Stimulated activated CD4-positive, alpha-beta T cell treated with anti-CD3 and anti-CD28 coated beads, Interleukin-1b, Interleukin-23, amount 100 ng/mL, for 4 hours (primary cell): ENCODE measurements at places on chromosomes 12 and 14.

- DNase-seq, result no peak
These were observed 7.4 kb downstream of the WNT1 start for GRCh38 chr12:48985475-48985897.

DNA sequence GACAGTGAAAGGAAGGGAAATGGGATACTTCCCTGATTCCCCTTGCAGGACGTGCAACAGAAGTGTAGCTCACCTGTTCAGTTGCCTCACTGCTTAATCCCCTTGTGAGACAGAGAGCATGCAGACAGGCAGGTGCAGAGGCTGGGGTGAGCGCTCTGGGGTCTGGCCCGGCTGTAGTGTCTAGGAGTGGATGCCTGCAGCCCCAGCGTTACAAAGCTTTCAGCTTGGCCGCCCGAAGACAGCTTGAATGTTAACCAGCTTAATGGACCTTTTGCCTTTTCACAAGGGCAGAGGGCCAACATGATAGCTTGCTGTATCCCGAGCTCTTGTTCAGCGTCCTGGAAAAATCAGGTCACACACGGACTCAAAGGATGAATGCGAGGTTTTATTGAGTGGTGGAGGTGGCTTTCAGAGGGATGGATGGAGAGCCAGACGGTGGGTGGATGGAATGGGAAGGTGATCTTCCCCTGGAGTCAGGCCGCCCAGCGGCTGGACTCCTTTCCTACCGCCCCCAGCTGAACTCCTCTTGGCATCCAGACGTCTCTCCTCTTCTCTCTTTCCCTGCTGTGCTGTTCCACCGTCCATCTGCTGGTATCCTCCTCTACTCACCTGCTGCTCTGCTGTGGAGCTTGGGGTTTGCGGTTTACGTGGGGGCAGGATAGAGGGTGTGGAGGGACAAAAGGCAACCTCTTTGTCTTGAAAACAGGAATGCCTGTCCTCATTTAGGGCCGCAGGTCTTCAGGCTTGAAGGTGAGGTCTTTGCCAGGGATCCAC lies 86.2 kb upstream of the RESF1 start:
- DNase-seq, result no peak

DNA sequence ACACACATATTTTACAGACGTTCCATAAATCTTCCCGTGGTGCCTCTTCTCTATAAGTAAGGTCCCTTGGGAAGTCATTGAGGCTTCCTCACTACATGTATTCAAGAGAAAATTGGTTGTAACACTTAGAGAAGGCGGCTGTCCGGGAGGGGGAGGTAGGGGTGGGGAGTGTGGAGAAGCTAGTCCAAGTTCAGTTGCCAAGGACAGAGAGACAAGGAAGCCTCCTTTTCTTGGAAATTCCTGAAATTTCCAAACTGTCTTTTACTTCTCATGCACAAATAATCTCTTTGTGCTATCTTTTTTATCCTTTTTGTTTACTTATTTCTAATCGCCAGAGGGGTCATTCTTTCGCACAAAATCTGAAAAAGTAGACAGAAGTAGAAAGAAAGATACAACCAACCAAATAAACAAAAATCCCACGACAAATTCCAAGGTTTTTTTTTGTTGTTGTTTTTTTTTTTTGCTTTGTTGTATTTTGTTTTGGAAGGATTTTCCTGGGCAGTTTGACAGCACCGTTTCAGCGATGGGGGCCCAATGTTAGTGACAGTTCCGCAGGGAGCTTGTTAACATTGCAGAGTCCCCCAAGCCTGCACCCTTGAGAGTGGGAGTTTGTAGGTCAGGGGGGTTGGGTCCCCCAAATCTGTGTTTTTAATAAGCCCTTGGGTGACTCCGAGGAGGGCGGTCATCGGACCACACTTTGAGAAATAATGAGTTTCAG lies 45.2 kb downstream of the MAP1LC3B2 start:
- DNase-seq, result no peak

DNA sequence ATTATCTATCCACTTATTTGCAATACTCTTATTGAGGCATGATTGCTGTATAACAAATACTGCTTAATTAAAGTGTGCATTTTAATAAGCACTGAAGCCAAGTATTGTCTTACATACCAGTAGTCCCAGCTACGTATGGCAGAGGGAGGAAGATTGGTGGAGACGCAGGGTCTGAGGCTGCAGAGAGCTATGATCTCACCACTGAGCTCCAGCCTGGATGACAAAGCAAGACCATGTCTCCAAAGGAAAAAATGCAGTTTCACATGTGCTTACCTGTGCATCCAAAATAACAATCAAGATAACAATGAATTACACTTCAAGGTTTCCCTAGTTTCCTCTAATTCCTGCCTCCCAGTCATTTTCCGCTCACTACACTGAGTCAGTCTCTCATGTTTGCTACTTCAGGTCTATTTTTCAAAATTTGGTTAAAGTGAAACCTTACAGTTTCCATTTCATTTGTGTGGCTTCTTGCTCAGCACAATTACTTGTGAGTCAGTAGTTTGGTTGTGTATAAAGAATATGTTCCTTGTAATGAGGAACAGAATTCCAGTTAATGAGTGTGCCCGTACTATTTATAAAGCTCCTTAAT lies 1250.1 kb downstream of the TMEM121 start:
- DNase-seq, result no peak

- no peak for DNase-seq
These were observed 160.7 kb upstream of the RTL1 start for GRCh38 chr14:101064121-101064661.

DNA sequence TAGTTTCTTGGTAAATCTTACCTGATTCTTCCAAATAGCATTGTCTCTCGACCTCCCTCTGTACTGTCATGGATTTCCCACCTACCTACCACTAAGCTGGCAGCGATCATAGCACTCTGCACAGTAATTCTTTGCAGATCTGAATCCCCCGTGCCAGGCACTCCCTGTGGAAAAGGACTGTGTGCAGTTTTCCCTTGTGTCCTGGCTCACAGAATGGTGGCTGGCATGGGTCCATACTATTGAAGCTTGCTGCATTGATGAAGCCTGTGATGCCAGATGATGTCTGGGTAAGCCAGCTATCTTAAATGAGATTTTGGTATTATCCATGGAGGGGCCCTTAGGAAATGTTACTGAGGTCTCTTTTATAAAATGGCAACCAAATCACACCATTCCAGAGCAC lies 135.7 kb downstream of the RPAP3 start:
- no peak for DNase-seq

GRCh38 chr12:111213561-111213960 lies 155.3 kb downstream of the PHETA1 start:
- DNase-seq, result no peak

DNA sequence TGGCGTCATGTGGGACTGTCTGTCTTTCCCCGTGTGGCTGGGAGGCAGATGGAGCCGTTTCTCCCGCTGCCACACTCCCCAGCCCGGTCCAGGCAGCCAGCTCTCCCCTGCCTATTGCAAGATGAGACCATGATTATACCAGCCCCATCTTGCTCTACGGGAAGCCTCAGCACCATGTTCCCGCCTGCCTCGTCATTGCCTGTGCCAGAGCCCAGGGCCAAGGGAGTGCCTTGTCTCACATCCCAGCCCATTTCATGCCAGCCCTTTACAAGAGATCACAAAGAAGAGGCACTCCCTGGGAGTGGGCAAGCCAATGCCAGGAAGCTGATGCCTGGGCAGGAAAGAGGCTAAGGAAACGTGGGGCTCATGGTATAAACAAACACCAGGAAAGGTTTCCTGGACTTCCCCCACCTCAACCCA lies 23.9 kb downstream of the GPR68 start:
- no peak for DNase-seq

DNA sequence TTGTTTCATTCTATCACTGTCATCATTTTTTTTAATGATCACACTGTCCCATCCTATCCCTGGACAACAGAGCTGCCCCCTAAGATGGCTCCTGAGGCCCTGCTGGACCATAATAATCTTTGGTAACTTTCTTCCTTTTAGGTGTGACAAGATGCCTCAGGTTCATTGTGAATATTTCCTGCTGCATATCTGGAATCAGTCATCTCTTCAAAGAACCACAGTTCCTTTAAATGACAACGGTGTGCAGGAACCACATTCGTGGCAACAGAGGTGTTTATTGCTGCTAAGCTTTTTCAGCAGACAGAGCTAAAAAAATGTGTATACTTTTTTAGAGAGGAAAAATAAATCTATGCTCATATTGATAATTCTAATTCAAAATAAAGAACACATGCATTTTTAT lies 312.9 kb downstream of the MED13L start:
- DNase-seq, result no peak

- no peak for DNase-seq
These were observed 833.3 kb downstream of the DIO2 start for GRCh38 chr14:79378020-79378419.

DNA sequence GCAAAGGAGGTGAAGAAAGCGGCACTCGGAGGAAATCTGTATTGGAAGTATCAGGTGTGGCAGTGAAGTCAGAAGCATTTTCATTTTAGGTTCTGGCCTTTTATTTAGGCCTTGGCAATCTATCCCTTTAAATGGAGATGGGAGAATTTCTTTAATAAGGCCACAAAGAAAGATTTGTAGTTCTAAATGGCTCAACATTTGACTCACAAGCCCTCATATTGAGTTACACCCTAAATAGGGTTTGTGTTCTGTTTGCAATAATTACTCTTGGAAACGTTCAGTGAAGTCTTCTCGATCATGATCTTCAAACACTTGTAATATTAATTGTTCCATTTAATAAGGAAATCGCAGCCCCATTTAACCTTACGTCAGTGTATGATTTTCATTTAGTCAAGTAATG lies 25.3 kb upstream of the TMEM260 start:
- DNase-seq, result no peak

- DNase-seq, result no peak
These were observed 414.4 kb downstream of the DPF3 start for GRCh38 chr14:72479461-72479931.

DNA sequence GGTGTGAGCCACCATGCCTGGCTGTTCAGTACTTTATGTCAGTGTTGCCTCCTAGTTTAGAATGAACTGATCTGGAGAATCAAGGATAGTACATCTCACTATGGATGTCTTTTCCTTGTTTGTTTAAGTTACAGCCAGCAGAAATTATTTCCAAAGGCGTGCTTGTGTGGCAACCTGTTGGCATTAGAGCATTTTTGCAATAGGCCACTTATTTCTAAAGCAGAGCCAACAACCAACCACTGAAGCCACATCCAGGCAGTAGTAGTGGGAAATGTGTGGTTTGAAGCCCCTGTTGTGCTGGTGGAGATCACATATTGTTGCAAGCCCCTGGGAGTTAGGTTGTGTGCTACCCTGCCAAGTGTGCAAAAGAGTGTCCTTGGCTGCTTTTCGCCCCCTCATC lies 3.7 kb downstream of the ANO6 start:
- no peak for DNase-seq

DNA sequence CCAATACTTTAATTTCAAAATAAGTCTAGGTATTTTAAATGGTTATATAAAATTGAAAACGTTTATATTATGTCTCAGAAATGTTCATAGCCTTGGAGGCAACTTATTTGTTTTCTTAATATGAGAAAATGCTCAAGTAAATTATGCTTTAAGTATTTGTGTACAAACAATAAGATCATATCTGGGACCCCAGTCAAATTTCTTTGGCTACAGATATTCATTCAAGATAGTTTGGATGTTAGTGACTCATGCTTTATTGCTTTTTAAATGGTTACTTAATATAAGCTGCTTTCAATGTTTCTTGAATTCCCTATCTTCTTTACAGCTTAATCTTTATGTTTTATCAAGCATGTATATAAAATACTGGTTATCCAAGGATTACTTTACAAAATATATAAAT lies 291.3 kb downstream of the KCNC2 start:
- DNase-seq, result no peak

DNA sequence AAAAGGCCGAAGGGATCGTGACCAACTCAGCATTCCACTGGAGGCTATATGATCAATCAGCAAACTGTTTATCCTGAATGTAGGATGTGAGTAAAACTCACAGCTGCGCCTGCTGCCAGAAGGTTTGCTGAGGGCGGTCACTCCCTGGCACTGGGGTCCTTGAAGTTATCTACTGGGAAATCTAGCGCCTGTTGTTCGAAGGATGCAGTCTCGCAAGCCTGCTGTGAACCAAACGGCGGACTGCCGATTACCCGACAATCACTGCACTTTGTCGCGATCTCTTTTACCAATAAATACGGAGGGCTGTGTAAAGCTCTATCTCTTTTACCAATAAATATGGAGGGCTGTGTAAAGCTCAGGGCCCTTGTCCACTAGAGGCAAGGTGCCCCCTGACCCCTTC lies 12.9 kb downstream of the DDX51 start:
- no peak for DNase-seq

- no peak for DNase-seq
These were observed 66.2 kb upstream of the OVCH1 start for GRCh38 chr12:29563636-29564035.

- no peak for DNase-seq
These were observed 36.8 kb downstream of the RTRAF start for GRCh38 chr14:52026017-52026660.

DNA sequence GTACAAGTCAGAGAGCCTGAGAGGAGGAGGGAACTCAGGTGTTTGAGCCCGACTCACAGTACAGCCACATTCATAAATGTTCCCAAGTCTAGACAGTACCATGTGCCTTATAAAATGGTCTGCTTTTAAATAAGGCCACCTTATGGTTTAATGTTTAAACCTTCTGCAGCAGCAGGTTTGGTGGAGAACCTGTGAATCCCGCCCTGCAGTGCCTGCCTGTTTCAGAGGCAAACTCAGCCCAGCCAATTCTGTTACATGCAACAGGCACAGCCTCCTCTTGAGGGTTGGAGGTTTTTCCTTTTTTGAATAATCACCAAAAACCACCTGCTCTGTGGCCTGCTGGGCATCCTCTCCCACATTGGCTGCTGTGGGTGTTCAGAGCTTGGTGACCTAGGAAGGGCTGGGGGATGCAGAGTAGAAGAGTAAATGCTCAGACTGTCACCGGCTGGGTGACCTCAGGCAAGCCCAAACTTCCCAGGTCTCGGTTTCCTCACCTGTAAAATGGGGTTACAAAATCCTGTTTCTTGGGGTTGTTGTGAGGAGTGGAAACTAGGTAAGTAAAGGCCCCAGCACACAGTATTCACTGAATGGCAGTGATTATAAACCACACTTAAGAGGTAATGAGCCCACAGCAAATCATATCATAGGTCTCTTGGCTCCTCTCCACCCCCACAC lies 28.0 kb downstream of the NUAK1 start:
- DNase-seq, result no peak

DNA sequence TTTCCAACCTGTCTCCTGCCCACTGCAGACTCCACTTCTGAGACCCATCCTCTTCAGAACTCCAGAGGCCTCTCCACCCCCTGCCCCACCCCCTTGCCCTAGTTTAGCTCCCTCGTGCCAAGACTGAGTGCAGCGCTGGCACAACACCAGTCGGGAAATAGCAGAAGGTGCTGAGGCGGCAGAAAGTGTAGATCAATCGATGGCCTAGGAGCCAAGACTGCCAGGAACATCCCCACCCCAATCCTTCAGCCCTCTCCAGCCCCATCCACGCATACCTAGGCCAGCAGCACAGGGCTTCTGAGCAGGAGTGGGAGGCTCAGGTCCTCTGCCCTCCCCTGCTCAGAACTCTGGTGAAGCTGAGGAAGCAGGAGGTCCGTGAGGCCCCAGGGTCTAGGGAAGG lies 1.1 kb downstream of the CPNE6 start:
- no peak for DNase-seq

GRCh38 chr12:27048822-27049752 lies 26.7 kb downstream of the MED21 start:
- DNase-seq, result no peak

GRCh38 chr12:116990971-116991966 lies 80.5 kb downstream of the FBXW8 start:
- DNase-seq, result no peak

- DNase-seq, result no peak
These were observed 342.6 kb downstream of the NOVA1 start for GRCh38 chr14:26255213-26255612.

- no peak for DNase-seq
These were observed 2.0 kb upstream of the ZNF385A start for GRCh38 chr12:54386403-54387113.
